ENCODE measurements at places on chromosomes 5 and 9. TPM values are rescaled to one million over a fixed set of nuclear protein-coding genes. Genes with fewer than 3 reads are reported as not detected.

SPINK7 gene
- total RNA-seq = not detected

SLC6A3 gene
- not detected for total RNA-seq

FBN2 gene
- total RNA-seq = 18.4 TPM

SHOC1 gene
- total RNA-seq = not detected

TLX3 gene
- total RNA-seq = not detected

NUDT12 gene
- total RNA-seq = 14.1 TPM

ANGPTL2 gene
- total RNA-seq = 56.7 TPM

POU5F2 gene
- 0.53 TPM for total RNA-seq

CDKN2B-AS1 gene
- total RNA-seq = 5.2 TPM

FOXI1 gene
- not detected for total RNA-seq

ADRA1B gene
- 0.25 TPM for total RNA-seq

SPATA31A3 gene
- not detected for total RNA-seq

PAXX gene
- 11.6 TPM for total RNA-seq

GPR150 gene
- total RNA-seq = 0.13 TPM

PCDHB3 gene
- total RNA-seq = 1.3 TPM

QRFP gene
- total RNA-seq = not detected

UBE2QL1 gene
- 0.06 TPM for total RNA-seq

DAB2 gene
- total RNA-seq = 249 TPM

ROR2 gene
- 0.13 TPM for total RNA-seq

EQTN gene
- not detected for total RNA-seq

SYK gene
- total RNA-seq = not detected

SCGB3A2 gene
- total RNA-seq = not detected

ABLIM3 gene
- 16.7 TPM for total RNA-seq

All from aortic smooth muscle cell (primary cell).